ENCODE measurements at places on chromosomes 5 and 9.
A peak's percentile ranks its signal among the peaks of the same experiment; 100 is the strongest.

DNA sequence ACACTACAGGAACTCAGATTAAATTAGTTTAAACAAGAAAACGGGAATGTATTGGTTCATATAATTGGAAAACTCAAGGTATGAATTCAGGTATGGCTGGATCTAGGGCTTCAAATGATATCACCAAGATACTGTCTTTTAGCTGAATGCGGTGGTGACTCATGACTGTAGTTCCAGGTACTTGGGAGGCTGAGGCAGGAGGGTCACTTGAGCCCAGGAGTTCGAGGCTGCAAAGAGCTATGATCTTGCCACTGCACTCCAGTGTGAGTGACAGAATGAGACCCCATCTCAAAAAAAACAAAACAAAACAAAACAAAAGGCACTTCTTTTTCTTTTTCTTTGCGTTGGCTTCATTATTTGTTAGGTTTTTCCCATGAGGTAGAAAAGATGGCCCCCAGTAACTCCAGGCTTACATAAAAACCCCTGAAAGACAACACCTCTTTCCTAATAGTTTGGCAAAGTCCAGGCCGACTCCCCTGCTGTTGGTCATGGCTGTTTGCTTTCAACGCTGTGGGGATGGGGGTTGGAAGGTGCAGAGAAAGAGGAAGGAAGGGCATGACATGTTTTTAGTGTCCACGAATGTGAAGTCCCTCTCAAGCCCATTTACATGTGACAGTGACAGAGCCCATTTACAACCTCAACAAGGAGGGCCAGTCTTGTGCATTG, 39.8 kb upstream of the CRB2 start:
- DNase-seq, result no peak

DNA sequence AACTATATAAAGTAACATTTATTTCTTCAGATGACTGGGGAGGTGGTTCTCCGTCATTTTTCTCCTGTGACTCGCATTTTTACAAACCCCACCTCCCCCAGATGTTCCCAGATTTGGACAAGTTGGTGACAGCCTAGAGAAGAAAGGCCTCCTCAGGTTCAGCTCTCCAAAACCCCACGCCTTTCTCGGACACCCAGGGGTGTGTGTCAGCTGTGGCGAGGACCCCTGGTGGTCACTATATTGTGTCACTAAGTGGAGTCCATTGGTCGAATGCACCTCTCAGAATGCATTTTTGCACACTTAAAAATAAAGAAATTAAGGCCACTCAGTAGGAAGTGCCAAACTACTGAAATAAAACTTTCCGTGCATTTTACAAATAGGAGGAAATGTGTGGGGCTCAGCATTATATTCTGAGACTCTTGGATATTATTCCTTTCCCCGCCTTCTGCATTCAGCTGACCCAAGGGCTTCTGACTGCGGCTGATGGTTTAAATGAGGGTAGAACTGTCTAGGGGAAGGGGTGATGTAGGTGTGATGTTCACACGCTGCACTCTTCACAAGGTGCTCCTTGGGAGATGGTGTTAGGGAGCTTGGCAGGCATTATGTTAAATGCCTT, 47.6 kb downstream of the ACO1 start:
- DNase-seq, result peak; percentile 12

GRCh38 chr5:151682751-151683331, 3.9 kb downstream of the SPARC start:
- DNase-seq, result no peak

DNA sequence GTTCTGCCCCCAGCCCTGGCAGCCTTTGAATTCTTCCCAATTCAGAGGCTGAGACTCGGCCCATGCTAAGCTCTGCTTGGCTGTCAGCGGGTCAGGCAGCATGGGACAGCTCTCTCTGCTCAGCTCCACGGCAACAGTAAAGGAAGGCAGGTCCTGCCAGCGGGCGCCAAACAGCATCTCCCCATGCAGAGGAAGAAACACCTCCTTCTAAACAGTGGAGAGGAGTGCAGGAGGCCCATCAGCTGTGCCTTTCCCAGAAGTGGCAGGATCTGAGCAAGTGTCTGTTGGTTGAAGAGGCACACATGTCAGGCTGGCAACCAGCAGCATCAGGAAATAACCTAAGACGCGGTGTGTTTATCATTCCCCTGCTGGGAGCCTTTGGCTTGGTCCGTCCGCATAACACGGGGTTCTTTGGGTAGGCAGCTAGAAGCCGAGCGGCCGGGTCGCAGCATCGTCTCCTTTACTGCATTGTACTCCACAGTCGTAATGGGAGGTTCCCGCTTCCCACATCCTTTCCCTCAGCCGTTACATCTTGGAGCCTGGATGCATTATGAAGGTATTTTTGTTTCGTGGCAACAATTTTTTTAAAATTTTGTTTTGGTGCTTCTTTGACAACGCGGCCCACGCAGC, 42.7 kb upstream of the NCS1 start:
- peak; percentile 9 for DNase-seq

- no peak for DNase-seq
Measured at GRCh38 chr5:146284016-146284415, 54.6 kb upstream of the POU4F3 start.

GRCh38 chr9:80964914-80965313, 724.4 kb downstream of the TLE1 start:
- no peak for DNase-seq

DNA sequence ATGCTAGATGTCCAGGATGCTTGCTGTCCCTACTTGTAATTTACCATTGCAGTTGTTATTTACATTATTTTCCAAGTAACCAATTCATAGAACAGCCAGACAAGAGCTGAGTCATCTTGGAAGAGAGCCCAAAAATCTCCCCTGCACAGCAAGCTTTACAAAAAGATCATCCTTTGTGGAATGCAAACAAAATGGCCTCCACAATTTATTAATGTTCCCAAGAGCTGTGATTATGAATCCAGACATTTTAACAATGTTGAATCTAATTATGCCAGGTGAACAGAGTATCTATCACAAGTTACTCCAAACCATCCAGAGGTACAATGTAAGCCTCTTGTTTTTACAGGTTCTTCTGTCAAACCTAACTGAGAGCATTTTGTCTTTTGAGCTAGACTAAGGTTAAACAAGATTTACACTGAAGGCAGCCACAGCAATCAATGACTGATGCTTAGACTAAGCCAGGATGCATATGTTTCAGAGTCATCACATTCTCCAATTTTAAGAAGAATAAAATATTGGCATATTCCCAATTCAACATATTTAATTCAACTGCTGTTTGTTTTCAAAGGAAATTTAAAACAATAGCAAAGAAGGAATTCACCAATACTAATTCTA, 95.3 kb upstream of the SLC12A2 start:
- DNase-seq, result no peak

All from effector memory CD8-positive, alpha-beta T cell (primary cell).